ENCODE measurements at places on chromosomes 5 and 9.

GRCh38 chr5:353612-354580 lies 32.4 kb downstream of the AHRR start:
- DNase-seq: no peak

DNA sequence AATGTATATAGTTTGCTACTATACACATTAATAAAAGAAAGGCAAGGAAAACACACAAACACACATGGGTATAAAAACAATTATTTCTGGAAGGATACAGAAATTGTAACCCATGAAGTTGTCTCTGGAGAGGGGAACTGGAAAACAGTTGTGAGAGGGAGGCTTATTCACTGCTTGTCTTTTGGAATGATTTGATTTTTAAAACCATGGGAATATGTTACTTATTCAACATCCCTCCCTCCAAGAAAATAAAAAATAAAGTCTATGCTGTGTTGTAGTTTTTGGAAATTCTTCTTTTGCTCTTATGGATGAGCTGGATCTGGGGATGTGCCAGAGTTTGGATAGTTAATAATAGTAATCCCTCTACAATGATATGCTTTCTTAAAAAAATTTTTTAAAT lies 6.0 kb upstream of the C1QTNF2 start:
- DNase-seq: no peak

- no peak for DNase-seq
These were observed 89.8 kb downstream of the ANKRD55 start for GRCh38 chr5:56143373-56143714.

GRCh38 chr9:4073371-4073770 lies 226.5 kb downstream of the GLIS3 start:
- peak; percentile 23 for DNase-seq

GRCh38 chr9:14316602-14317300 lies 2.8 kb upstream of the NFIB start:
- no peak for DNase-seq

GRCh38 chr9:98008764-98009163 lies 25.6 kb downstream of the ANP32B start:
- DNase-seq: no peak

DNA sequence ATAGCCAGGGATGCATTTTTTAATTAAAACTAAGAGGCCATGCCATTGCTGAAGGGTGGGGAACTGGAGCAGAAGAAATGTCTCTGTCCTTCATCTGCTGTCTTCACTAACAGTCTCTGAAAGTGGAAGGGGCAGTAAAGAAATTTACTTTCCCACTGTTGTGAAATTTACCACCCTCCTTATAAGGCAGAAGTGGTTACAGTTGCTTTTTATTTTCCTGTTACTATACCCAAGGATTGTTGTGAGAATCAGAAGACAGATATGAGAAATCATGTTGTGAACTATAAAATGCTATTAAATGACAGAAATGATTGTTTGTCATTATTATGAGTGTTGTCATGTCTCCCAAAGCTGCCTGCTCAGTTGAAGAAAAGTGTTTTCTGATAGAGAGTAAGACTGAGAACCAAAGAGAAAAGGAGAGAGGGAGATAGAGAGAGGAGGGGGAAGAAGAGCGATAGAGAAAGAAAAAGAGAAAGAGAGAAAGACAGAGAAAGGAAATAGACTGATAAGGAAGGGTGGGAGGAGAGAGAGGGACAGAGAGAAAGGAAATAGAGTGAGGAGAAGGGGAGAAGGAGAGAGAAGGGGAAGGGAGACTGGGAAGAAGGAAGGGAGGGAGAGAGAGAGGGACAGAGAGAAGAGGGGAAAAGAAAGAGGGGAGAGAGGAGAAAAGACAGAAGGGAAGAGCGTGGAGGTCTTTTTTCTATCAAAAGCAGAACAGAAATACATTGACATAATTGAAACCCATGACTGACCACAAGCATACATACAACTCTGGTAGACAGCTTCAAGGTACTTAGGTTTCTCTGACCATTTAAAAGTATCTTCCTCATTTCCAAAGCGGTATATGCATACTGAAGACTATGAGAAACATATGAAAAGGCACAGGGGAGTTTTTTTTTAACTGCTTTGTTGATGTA lies 22.5 kb downstream of the SEC61B start:
- no peak for DNase-seq

DNA sequence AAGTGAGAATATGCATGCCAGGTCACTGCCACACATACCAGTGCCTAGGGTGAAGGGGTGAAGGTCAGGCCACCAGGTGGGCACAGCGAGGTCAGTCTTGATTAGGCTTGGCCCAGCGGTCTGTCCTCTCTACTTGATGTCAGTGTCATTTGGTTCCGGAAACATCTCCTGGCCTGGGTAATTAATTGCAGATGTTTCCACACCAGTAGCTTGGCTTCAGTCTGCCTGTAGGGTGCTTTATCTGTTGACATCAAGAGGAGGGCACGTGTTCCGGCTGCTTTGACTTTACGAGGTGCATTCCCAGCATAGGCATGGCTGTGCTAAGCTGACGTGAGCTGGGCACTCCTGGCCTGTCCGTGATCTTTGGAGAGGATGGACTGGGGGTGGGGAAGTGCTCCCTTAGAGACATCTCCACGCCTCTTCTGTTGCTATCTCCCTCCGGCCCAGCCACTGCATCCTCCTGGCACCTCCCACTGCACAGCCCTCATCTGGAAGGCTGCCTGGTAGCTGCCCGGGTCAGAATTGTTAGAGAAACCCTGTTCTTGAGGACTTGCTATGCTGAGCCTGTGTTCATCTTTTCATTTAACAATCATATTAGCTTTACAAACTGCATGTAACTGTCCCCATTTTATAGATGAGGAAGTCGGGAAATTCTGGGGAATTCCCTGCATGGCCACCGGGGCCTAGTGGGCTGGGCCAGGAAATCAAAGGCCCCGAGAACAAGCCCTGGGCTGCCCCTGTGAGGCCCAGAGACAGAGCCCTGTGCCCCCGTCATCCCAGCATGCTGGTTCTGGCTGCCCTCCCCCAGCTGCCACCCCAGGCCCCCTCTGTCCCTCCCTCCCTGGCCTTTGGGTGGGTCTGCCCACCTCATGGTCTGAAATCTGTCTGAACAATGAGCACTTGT lies 29.1 kb downstream of the JADE2 start:
- peak; percentile 84 for DNase-seq

- DNase-seq: no peak
These were observed 39.9 kb downstream of the GDNF start for GRCh38 chr5:37799865-37800421.

DNA sequence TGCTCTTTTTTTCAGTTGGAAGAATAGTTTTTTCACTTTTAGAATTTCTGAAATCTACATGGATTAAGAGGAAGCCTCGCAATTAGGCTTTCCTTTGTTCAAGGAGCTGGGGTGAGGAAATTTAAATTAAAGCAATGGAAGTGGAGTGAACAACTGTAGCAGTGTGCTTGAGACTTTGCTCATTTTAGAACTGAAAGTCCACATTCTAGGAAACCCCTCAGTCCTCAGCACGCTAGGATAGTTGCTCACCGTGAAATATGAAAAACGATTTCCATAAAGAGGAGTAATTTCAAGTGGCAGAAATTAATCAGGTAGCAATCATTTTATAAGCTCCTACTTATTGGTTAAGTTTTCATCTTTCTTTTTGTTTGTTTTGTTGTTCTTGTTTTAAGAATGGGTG lies 243.0 kb upstream of the ITGA1 start:
- no peak for DNase-seq

DNA sequence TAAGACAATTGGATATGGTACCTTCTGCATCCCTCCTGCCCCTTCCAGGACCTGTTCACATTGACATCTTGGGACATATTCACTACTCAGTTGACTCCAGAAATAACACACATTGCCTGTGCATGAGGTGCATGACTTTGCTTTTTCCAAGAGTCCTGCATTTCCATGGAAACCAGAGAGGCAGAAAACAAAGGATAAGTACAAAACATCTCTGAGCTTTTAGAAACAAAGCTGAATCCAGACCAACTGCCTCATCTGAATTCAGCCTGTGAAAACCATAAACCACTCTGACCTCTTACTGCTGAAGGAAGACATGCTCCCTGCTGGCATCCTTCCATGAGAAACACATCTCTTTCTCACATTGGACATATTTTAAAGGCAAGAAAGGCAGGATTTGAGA lies 695.1 kb downstream of the TAF11L14 start:
- DNase-seq: no peak

DNA sequence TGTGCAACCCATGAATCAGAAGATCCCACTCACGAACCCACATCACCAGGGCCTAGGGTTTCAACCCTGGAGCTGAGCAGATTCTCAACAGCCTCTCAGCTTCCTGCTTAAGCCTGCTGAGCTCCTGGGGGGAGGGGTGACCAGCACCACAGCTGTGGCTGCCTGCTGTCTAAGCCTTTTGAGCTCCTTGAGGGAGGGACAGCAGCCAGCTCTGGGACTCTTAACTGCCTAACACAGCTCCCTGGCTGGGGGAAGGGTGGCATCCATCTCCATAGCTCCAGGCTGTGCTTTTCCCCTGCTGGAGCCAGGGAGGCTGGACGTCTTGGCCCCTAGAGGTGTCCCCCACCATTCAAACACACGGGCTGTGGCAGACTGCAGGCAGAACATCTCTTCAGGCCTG lies 250.3 kb downstream of the DMAC1 start:
- DNase-seq: no peak

GRCh38 chr9:35096035-35096849 lies at the start of gene PIGO:
Gene PIGO, minus strand, starts transcription at chr9:35096591. Its CDS starts 1,026 bp downstream, at chr9:35095565.
- DNase-seq: peak; percentile 81

DNA sequence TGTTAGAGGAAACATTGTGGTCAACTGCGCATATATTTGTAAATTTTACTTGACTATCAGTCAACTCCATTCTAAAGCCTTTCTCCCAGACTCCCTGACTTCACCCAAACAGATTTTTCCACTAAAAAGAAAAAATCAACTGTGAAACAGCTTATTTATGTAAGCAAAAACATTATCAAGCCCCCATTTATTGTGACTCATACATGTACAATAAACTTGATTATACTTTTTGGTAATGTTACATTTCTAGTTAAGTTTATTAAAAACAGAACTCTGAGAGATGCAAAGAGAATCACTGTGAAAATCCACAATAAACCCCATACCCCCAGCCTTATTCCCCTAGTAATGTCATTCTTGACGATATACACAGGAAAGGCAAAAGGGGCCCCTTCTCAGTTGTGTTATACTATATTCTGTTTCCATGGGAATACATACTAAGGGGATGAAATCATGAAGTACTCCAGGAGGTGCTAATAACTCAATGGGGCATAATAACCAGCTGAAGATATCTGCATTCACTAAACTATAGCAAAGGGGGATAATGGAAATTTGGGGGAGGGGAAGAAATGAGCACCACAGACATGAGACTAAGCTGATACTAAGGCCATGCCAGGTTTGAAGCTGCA lies 616.0 kb downstream of the ACTL7B start:
- DNase-seq: no peak

DNA sequence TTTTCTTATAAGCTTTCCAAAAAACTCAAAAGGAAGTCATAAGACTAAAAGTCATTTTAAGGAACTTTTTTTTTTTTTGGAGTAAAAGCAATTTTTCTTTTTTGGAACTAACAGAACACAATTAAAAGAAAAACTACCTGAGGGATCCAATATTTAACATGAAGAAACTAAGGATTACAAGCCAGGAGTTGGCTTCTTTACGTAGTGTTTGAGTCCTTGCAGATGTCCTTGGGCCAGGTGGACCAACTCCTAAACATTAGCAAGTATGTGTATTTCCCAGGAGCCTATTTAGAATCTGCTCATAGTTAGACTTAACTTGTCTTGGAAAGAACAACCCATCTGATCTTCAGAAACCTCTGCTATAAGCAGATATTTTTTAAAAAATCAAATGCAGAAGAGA lies 154.1 kb upstream of the EFNA5 start:
- DNase-seq: no peak

DNA sequence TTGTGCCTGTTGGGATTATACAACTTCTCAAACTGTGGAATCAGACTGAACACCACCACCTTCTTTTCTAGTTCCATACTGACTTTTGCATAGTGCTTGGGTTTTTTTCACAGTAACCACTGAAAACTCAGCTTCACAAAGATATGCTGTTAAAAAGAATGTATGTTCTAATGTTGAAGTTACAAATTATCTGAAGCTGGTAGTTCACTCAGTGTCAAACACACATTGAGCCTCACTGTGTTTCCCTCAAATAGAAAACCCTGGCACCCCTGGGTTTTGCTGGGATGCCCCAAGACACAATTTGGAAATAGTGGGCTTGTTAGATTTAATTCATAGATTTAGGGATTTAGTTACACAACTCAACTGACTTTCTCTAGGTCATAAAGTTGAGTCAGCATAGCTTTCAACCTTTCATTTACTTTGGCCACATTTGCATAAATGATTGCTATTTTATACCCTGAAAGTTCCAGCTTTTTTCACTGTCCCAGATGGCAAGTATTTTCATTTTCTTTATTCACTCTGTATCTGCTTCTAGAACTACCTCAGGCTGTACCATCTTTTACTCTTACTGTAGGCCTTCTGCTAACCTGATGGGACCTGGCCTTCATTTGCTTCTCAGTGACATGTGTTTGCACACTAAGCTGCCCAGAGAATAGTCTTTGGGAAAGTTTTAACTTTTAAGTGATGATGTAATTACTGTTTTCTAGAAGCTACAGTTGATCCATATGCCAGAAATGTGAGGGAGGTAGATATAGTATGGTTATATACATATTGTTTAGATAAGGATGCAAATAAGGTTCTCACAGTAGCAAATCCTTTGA lies 115.1 kb downstream of the CDC42SE2 start:
- DNase-seq: peak; percentile 21

GRCh38 chr5:132076983-132077382 lies 3.4 kb downstream of the CSF2 start:
- no peak for DNase-seq

DNA sequence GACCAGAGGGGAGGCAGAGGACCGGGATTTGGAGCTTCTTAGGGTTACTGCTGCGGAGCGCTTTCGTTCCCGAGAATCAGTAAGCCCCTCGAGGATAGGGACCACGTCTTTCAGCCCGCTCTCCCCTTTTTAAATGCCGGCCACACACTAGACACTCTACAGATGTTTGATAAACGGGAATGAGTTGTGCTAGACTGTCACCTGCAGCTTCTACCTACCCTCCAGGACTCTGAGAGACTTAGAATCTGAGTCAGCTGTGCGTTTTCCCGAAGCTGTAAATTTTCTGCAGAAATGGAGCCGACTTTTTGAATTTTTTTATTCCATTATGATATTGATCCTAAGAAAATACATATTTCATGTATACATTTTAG lies 670 bp downstream of the CCDC171 start:
- DNase-seq: no peak

DNA sequence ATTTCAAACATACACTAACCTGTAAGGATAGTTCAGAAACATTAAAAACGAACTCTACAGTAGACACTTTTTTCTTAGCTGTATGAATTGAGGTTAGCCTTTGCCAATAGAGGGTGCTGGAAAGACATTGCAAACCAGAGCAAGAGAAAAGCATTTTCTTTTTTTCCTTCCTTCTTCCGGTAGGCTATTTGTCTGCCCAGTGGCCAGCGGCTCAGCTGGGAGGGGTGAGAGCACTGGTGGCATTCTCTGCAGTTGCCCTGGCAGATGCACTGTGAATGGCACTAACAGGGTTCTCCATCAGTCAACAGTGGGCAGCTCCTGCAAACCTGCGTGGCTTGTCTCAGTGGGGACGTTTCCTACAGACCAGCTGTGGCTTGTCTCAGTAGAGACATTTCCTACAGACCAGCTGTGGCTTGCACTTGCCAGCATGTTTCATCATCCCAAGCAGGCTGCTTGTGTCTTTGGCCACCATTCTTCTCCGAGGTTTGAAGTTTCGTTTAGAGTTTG lies 984.5 kb upstream of the CDH18 start:
- DNase-seq: peak; percentile 49
